Stimulated activated CD4-positive, alpha-beta T cell treated with anti-CD3 and anti-CD28 coated beads, Interleukin-12 subunit alpha, Interleukin-12 subunit beta, amount 100 ng/mL, for 4 hours (primary cell): ENCODE measurements at places on chromosomes 16 and 17.

GRCh38 chr17:68657576-68657975, 56.4 kb upstream of the FAM20A start:
- no peak for DNase-seq

DNA sequence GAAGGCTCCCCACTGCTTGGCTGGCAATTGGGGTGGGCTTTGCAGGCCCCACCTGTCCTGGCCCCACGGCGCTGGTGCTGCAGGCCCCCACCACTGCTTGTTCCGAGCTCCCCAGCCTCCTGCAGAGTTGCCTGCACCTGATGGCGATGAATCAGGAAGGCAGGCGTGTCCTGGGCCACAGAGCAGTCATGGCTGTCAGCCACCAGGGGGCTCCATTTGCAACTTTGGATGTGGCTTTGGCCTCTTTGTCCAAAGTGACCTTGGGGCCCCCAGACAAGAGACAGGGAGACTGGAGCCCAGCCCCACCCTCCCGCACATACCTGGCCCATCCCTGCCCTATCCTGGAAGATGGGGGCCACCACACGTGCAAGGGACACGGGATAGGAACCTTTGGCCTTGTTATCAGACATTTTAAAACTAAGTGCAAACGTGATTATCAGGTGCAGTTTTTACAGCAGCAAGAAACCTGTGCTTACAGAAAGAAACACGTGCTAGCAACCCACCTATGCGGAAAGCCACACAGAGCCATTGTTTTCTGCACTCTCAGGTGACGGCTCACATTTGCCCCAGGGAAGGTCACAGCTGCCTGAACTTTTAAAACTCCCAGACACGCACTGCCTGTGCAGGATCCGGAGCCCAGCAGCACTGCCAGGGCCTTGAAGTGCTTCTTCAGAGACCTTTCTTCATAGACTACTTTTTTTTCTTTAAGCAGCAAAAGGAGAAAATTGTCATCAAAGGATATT, at the start of gene DNASE1:
Gene DNASE1, plus strand, starts transcription at position 443 of the 743 bp plus-strand sequence. CDS start 683 bp downstream, outside the sequence.
- peak; percentile 49 for DNase-seq

DNA sequence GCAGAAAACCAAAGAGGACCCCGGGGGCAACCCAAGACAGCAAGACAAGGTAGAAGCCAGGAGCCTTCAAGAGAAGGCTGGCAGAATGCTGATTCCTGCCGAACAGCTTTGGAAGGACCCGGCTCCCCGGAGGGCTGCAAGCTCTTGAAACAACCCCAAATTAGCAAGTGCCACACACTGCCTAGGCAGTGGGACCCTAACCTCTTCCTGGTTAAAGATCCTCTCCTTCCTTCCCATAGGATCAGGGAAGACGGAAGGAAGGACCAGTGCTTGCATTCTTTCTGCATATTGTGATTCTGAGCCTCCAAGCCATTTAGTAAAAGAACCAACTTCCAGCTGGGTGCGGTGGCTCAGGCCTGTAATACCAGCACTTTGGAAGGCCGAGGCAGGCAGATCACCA, 122.0 kb upstream of the AXIN2 start:
- DNase-seq = no peak

DNA sequence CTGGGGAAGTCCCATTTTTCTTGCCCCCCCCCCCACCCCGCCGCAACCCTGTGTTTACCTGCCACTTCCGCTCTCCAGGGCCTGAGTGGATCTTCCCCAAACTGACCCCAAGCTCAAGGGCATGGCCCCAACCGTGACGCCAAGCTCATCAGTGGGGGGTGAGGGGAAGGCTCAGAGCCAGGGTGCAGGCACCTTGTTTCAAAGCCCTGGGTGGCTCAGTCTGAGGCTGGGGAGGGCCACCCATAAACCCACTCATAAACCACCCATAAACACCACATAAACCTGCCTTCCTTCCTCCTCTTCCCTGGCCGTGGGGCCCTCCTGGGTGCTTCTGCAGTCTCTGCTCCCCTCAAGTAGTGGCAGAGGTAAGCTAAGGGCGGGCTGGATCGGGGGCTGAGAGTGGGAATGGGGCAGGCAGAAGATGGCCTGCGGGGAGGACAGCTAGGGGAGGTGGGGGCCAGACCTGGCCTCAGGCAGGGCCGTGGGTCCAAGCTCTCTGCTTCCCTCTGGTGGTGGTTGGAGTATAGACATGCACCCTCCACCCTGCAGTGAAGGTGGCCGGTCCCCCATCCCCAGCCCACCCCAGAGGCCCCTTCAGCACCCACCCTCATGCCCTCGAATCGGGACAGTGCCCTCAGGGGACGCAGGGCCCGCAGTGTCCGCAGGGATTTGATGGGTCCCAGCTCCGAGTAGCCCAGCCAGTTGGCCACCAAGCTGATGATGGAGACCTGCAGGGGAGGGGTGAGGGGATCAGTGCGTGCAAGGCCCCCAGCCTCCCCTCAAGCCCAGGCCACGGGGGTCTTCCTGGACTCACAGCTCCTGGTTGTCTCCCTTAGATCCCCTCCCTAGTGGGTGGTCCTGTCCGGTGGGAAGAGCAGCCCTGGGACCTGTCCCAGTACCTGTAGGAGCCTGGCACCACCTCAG, 14.6 kb upstream of the CD79B start:
- peak; percentile 51 for DNase-seq

GRCh38 chr16:7509963-7510601, 177.4 kb downstream of the RBFOX1 start:
- no peak for DNase-seq

- no peak for DNase-seq
Measured at GRCh38 chr16:54280751-54281150, 5.8 kb downstream of the IRX3 start.

GRCh38 chr16:48448841-48449481, 63.7 kb upstream of the SIAH1 start:
- DNase-seq = no peak

DNA sequence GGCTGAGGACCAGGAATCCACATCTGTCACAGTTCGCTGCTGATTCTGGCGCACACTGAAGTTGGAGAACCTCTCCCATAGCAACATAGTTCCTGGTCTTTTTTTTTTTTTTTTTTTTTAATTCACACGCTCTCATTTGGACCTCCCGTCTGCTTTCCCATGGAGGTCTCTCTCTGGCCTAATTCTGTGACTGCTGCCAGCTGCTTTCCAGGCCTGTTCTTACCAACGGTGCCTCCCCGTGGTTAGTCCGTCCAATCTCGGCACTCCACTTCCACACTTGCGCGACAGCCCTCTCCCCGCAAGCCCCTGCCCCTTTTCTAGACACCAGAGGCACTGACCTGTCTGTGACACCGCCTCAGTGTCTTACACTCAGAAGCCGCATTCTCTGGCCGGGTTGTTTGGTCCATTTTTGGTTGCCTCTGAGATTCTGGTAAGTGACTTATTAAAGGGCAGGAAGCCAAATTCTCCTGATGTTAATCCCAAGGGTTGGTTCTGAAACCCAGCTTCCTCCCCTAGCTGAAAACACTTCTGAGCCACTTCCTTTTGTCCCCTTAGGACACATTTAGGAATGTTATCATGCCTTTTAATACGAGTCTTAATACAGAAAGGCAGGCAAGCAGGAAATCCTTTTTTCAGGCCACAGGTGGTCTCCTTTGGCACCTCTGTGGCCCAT, 1.1 kb upstream of the AKTIP start:
- peak; percentile 13 for DNase-seq

GRCh38 chr16:29744541-29745101, 1.2 kb downstream of the C16orf54 start:
- no peak for DNase-seq

- DNase-seq = peak; percentile 62
Measured at GRCh38 chr17:18184143-18185031, 759 bp downstream of the ALKBH5 start.

- no peak for DNase-seq
Measured at GRCh38 chr17:9150446-9151090, 129.3 kb downstream of the NTN1 start.

- no peak for DNase-seq
Measured at GRCh38 chr16:48136547-48137360, 19.0 kb downstream of the ABCC12 start.

DNA sequence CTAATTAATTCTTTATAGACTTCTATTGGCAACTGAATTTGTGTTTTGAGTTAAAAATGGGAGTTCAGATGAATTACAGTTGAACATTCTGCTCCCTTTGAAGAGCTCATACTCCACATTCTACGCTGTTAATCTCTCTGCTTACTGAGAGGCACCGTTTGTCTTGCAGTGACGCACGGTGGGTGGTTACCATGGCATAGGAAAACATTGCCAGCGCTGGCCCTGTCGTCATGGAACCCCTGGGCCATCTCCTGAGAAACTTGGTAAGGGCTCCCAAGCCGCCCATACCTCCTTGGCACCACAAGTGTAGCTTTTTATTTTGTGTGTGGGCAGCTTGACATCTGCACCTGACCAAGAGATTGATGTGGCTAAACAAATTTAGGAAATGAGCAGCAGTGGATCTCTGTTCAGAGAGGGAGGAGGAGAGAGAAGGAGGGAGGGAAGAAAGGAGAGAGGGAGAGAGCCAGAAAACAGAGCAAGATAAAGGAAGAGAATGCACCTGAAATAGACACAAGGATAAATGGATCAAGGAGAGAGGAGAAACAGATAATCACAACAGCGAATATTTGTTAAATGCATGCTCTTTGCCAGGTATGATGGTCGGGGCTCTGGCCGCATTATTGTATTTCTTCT, 398.5 kb downstream of the HAPSTR1 start:
- no peak for DNase-seq

- DNase-seq = no peak
Measured at GRCh38 chr16:54290833-54291655, 4.5 kb upstream of the IRX3 start.

GRCh38 chr16:67593288-67593687, 31.0 kb downstream of the CTCF start:
- no peak for DNase-seq
